ENCODE measurements at places on chromosomes 16 and 17.
A peak's percentile ranks its signal among the peaks of the same experiment; 100 is the strongest.

DNA sequence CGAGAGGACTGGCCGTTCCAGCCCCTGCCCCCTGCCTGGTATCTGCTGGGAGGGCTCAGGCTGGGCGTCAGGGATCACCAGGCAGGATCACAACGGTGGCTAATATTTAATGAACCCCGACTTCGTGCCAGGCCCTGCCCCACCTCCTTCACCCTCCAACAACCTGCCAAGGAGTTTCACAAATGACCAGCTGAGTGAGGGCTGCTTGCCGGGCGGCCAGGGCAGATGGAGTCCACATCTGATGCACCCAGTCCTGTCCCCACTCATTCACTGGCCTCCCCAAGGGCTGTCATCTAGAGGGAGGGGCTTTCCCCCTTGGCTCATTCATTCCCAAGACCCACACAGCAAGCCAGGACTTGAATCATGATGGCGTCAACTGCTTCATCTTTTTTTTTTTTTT is 17.5 kb downstream of the UBALD1 start:
- DNase-seq: peak; percentile 32

GRCh38 chr17:20313306-20313705 is 154.0 kb downstream of the LGALS9B start:
- DNase-seq: no peak

GRCh38 chr17:40338058-40338457 is 26.5 kb downstream of the GJD3 start:
- DNase-seq: no peak

DNA sequence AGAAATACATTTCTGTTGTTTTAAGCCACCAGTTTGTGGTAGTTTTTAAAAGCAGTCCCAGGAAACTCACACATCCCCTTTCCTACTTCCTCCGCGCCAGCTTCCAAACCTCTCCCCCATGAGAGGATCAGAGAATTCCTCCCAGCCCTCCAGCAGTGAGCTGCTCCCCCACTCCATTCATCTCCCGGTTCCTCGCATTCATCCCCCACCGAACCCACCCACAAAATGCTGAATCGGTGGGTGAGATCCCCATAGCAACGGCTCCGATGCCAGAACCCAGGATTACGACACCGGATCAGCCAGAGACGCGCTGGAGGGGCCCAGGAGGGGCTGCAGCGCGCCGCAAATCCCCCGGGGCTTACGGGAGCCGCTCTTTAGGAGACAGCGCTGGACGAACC is 251.4 kb upstream of the RPL38 start:
- no peak for DNase-seq

DNA sequence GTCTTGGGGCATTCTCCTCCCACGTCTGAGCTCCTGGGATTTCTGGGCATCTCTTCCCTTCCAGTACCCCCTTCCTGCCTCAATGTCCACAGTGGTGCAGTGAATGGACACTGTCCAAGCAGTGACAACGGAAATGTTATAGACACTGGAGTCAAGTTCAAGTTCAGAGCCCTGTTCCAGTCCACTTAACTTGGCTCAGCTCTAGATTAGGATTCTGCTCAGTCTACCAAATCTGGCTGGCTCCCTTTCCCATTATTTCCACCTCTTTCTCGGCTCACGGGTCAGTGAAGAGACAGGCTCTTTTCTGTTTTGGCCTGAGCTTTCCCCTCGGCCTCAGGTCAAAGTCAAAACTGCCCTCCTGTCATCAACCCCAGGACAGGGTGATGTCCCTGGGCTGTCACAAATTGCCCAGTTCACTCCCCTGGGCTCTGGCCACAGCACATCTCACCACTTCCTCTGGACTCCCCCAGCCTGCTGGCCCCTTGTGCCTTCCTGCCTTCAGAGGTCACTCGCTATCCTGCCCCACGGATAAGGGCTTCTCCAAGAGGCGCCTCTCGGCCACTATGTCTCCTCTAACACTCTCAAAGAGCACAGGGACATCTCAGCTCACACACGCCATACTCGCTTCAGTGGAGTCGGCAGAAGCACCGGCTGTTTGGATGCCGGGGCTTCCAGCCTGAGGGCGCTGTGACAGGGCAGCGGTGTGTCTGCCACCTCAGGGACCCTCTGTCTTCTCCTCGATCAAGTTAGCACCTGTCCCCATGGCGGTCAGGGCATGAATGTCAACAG is 17.7 kb upstream of the MRPL38 start:
- no peak for DNase-seq
